ENCODE measurements at places on chromosomes 13 and 19. TPM values are rescaled to one million over a fixed set of nuclear protein-coding genes. Genes with fewer than 3 reads are reported as not detected.
A peak's percentile ranks its signal among the peaks of the same experiment; 100 is the strongest.

Gene KCNN1
- polyA plus RNA-seq: 0.56 TPM

Gene ZNF69
- not detected for polyA plus RNA-seq

- peak; percentile 65 for DNase-seq
Observed at GRCh38 chr19:45125975-45126493, 33.1 kb downstream of the PPP1R37 start.

- no peak for DNase-seq
Observed at GRCh38 chr13:42638886-42639285, 64.9 kb downstream of the TNFSF11 start.

GRCh38 chr19:40685563-40685962 lies 4.9 kb downstream of the NUMBL start:
- DNase-seq: peak; percentile 61

DNA sequence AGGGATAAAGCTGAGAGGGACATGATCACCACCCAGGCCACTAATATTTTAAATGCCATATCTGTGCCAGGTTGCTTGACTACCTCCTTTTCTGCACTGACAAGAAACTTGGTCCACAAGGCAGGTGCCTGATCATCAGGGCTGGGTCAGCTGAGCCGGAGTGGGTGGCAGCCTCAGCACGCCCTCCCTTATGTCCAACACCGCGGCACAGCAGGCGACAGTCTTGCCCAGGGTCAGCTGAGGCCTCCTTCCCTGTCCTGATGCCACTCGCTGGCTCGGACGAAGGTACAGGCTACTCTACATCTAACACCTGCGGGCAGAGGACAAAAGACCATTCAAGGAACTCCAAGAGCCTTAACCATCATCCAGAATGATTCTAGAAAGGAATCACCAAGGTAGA lies 16.9 kb downstream of the ZC3H4 start:
- no peak for DNase-seq

GRCh38 chr13:78129359-78129758 lies 210.7 kb upstream of the EDNRB start:
- DNase-seq: no peak

- DNase-seq: no peak
Observed at GRCh38 chr19:36097036-36097435, 13.9 kb upstream of the OVOL3 start.

DNA sequence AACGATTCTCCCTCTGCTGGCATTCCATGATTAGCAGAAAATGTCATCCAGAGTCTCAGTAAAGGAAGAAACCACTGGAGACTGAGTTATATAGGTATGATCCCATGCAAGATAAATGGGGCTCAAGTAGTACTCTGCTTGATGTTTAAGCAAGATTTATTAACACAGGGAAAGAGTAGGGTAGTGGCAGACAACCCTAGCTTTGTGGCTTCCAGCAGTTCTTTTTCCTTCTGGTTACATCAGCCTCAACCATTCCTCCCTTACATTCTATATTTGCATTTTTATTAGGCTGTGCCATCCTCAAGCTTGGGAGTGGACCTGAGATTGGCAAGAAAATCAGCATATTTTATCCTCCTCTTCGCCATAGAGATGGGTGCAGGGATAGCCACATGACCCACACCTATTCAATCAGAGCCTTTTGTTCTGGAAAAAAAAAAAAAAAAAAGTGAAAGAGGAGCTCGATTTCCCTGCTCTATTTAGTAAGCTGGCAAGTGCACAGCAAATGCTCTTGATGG lies 402.1 kb downstream of the ZNF536 start:
- DNase-seq: no peak
